Thoracic aorta (tissue), 2 donors: ENCODE measurements at places on chromosomes 7 and 10.
A peak's percentile ranks its signal among the peaks of the same experiment; 100 is the strongest.

DNA sequence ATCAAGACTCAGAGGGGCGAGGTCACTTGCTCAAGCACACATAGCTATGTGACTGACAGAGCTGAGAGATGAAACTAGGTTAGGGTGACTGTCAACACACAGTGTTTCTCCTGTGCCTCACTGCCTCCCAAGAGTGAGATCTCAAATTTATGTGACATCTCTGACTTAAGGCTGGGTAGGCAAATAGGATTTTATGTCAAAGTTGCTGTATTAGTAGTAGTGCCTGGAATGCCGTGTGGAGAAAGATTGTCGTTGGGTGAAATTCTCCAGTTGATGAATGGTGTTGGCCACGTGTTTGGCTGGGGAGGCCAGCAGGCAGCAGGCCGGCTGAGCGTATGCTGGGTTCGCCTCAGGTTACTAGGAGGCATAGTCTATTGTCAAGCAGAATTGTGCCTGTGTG lies 148.3 kb upstream of the BMPER start:
- DNase-seq: no peak
- no peak overlapping the region for H3K4me3 ChIP-seq
- H3K27ac ChIP-seq: no peak overlapping the region

DNA sequence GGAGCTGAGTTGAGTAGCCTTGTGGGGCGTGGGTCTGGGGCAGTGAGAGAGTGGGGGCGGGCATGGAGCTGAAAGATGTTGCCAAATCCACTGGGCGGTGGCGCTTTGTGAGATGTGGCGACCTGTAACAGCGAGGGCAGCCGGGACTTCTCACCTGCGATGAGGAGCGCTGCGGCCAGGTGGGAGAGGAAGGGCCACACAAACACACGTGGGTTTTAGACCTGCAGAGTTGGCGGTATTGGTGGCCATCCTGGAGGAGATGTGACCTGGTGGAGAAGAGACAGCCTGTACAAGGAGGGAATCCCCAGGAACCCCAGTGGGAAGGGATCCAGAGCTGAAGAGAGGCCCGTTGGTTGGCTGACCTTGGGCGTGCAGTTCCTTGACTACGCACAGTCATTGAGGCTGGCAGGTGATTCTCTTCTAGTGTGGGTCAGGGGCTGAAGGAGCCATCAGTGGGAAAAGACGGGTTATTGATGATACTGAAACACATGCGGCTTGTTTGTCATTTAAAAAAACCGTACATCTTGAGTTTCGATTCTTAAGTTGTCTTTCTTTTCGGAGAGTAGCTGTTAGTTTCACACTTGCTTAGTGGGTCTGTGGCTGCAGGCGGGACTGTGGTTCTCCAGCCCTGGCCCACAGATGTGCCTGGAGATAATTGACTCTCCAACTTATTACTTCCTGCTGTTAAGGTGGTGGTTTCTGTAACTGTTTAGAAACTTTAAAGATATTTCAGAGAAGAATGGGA lies 2.4 kb downstream of the CHST12 start:
- no peak overlapping the region for H3K27ac ChIP-seq
- DNase-seq: no peak
- H3K36me3 ChIP-seq: no peaks in the 10 kb centered on the region
- H3K4me1 ChIP-seq: peaks cover 15% of the 10 kb centered on the region
- peak overlapping the region; percentile 29 for H3K4me3 ChIP-seq

DNA sequence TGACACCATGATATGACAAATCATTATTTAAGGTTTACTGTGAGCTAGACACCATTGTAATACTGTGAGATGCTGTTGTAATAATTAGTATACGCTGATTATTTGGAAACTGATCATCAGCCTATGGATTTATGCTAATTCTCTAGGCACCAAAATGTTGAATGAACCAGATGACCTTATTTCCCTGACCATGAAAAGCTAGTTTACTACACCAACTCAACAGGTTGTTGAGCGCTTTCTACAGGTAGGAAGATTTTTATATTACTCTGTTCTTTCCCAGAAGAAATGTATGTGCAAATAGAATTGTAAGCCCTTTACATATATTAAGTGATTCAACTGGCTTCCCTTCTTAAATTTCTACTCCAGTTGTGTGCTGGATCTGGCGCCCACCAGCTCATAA lies 6.2 kb downstream of the NRP1 start:
- H3K36me3 ChIP-seq: no peaks in the 10 kb centered on the region
- no peak for DNase-seq
- no peak overlapping the region for H3K4me3 ChIP-seq
- no peak overlapping the region for H3K27ac ChIP-seq

DNA sequence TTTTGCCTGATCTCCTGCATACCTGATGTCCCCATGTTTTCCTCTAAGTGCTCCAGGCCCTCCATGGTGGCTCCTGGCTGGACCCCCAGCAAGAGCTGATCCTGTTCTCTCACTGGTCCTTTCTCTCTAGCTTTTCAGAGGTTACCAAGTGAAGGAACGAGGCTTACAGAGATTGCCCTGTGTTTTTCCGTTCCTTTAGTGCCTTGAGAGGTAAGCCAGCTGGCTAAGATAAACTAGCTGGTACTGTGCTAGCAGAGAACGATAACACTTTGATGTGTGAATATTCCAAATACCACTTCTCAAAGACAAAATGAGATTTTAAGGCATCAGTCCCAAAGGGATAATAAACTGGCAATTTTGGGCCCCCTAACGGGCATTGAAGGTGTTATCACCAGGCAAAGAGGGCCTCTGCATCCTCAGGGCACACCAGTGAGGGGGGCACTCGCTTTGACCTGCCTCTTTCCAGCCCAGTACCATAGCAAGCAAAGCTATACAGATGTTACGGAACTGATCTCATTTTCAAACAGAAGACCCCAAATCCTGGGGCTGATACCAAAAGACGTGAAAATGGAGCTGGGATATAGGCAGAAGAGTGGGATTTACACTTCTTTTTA lies 8.4 kb upstream of the CCNY start:
- no peak overlapping the region for H3K27ac ChIP-seq
- H3K4me1 ChIP-seq: peaks cover 12% of the 10 kb centered on the region
- H3K27me3 ChIP-seq: no peaks in the 10 kb centered on the region
- no peaks in the 10 kb centered on the region for H3K36me3 ChIP-seq
- H3K4me3 ChIP-seq: no peak overlapping the region

DNA sequence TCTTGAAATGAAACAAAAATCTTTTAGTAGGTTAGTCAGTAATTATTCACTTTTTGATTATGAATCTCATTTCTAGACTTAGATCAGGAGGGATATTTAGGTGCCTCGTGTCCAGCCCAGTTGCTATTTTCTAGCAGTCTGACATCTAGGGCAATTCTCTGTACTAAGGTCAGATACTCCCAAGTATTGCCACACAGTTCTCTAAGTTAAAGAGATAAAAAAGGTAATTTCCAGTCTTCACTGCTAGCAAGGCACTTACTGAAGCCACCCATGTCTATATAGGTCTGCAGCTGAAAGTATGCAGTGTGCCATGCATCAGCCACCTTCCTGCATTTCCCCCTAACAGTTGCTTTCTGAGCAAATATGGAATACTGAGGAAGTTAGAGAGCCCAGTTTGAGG lies 83.4 kb downstream of the PON1 start:
- no peaks in the 10 kb centered on the region for H3K27me3 ChIP-seq
- no peak overlapping the region for H3K27ac ChIP-seq
- H3K4me1 ChIP-seq: no peaks in the 10 kb centered on the region
- no peaks in the 10 kb centered on the region for H3K36me3 ChIP-seq

DNA sequence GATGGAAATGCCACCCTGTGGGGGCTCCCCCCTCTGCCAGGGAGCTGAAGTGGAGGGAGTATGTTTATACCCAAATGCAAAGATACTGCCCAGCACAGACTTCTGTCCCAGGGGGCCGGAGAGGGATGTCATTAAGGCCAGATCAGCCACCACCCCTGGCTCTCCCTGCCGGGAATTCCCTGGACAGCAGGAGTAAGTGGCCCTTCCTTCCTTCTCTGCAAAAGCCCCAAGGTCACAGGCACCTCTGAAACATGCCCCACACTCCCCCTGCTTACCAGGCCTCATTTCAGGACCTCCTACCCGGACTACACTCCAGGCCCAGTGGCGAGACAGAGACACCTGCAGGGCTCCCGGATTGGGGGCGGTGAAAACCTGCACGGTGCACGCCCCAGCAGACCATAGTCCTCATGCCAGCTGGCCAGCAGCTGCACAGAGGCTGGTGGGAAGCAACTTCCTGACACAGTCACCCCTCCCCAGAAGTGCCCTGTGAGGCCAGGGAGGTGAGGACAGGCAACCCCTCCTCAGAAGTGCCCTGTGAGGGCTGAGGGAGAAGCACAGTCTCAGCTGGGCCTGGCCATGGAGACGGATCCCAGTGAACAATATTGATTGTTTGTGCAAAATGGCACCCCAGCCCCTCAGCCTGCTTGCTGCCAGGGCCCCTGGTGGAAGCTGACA lies 33.0 kb upstream of the RET start:
- DNase-seq: no peak
- H3K4me1 ChIP-seq: no peaks in the 10 kb centered on the region
- H3K4me3 ChIP-seq: no peak overlapping the region
- no peak overlapping the region for H3K27ac ChIP-seq
